ENCODE measurements at places on chromosomes 6 and 20.

- no peak for DNase-seq
These were observed 237.4 kb downstream of the GRIK2 start for GRCh38 chr6:101630941-101631340.

- peak; percentile 52 for DNase-seq
These were observed 1.1 kb upstream of the CLIC1 start for GRCh38 chr6:31737315-31737990.

DNA sequence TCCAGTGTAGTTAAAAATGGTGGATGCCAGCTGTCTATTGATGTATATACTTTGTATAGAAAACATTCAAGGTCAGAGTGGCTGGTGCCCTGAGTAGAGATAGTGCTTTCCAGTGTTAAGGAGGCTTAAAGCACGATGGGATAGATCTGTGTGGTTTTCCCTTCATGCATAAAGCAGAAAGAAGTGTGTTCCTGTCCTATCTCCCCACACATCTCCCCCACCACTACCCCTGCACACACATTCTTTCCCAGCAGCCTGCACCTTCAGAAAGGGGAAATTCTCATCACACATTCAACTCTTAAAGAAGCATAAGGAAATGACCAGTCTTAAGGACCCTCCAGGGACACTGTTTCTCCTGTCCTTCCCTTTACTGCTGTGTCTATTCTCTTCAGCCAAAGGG, 221.7 kb upstream of the TAB2 start:
- DNase-seq = no peak

- no peak for DNase-seq
These were observed 60.0 kb downstream of the MKKS start for GRCh38 chr20:10374036-10374435.

DNA sequence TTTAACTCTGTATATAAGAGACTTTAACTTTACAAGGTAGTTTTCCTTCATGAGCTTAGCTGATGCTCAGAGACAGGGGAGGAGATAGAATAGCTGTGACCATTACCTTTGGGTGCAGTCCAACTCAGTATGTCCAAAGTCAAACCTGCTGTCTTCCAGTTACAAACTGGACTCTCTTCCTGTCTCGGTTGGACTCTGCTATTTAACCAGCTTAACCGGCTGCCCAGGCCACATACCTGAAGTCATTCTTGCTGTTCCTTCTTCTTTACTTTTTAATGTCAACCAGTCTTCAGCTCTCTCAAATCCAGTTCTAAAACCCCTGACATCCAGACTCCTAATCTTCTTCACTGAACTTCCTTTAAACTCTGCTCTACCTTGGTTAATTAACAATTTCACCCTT, 138.3 kb upstream of the TSHZ2 start:
- no peak for DNase-seq

GRCh38 chr6:6781172-6781872, 192.8 kb downstream of the LY86 start:
- peak; percentile 48 for DNase-seq

Measured in right hindlimb (tissue), 1 donor.